Endodermal cell (in vitro differentiated cells): ENCODE measurements at places on chromosomes 1 and 21.

DNA sequence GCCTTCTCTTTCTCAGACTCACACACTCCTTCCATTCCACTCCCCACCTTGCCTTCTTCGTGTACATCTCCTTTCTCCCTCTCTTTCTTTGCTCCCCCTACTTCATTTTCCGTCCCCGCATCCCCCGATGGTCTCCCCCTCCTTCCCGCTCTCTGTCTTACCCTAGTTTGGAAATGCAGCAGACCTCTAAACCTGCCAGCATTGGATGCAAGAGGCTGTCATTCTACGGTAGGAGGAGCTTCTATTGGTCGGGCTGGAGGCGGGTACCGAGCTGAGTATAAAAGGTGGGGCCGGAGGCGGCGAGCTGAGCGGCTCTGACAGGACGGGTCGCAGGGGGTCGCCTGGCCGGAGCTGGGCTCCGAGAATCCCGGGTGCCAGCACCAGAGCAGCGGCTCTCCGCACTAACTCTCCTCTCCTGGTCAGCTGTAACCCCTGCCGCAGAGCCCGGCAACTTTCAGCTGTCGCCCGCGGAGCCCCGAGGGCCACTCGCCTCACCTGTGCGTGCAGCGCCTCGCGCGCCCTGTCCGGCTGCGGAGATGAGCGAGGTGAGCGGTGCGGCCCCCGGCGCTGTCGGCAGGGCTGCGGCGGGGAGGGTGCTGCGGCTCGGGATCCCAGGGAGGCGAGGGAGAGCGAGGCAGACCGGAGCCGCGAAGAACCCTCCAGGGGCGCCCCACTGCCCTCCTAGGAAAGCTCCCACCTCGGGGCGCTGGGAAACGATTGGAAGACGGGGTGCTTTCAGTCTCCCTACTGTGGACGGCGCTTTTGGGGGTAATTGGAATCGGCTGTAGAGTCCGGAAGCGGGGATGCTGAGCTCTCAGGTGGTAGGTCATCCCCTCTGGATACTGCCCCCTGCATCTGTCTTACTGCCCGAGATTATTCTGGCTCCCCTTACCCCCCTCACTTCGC, at the start of gene PCP4L1:
Gene PCP4L1, plus strand, starts transcription at position 307 of the 906 bp plus-strand sequence. Its CDS starts 230 bp downstream, at position 537.
- peak; percentile 94 for DNase-seq

- no peak for DNase-seq
Measured at GRCh38 chr1:187262731-187263130, 434.0 kb downstream of the PLA2G4A start.

GRCh38 chr1:235158680-235159079, 2.4 kb downstream of the RBM34 start:
- DNase-seq = no peak

GRCh38 chr1:114153261-114154145, at the start of gene SYT6:
Gene SYT6 (minus strand): TSS chr1:114153869. CDS start chr1:114153772, 97 bp downstream.
- DNase-seq = peak; percentile 76

DNA sequence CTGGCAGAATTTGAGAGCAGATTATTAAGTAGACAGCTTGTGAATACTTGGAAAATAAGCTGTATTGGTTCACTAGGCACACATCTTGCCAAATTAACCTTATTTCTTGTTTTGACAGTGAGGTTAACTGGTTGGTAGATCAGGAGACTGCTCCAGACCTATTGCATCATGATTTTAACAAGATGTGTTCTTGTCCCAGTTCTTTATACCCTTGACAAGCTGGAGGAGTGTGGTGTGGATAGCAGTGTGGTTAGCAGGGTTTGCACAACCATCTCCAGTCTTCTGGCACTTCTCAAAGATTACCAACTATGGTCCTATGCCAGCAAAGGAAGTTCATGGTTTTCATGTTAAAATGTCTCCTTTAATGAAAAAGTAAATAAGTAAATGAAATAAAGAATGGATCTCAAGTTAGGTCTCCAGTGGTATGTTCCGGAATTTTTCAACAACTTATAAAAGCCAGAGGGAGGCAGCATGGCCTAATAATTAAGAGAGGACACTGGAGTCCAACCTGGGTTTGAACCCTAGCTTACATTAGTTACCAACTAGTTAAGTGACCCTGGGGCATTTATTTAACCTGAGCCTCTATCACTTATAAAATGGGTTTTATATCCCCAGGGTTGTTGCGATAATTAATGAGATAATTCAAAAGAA, 34.1 kb downstream of the DDX20 start:
- DNase-seq = no peak

GRCh38 chr1:167105271-167106118, 11.6 kb downstream of the STYXL2 start:
- peak; percentile 29 for DNase-seq

- no peak for DNase-seq
Measured at GRCh38 chr1:185338719-185339622, 21.9 kb upstream of the IVNS1ABP start.

- no peak for DNase-seq
Measured at GRCh38 chr1:51313961-51314777, 16.2 kb downstream of the TTC39A start.

DNA sequence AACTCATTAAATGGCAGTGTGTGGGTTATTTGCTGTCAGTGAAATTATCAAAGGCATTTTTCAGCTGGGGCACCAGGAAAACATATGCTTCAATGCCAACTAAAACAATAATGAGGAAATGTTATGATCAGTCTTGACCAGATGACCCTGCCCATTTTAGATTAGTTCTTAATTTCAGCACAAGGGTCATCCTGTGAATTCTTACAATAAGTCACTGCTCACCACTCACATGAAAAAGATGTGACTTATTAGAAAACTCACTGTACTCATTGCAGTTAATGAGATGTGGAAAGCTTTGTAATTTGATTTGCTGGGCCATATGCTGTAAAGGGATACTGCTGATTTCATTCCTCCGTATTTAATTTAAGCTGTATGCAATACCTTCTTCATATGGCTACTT, 178.5 kb upstream of the LMO4 start:
- DNase-seq = no peak

DNA sequence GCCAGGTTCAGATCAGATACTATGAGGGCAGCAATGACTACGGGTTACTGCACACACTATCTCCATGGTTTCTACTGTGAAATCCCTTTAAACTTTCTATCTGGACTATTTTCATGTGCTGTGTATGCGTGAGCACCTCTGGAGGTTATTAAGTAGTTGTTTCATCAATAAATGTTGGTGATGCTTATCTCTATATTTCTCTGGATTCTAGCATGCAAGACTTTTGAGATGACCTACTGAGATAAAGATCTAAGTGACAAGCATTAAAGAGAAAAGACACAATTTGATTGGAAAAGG, 194.0 kb downstream of the NRIP1 start:
- DNase-seq = no peak

- DNase-seq = peak; percentile 72
Measured at GRCh38 chr21:22544747-22545146, 1546.5 kb downstream of the NCAM2 start.
